Smooth muscle cell of the brain vasculature (primary cell): ENCODE measurements at places on chromosomes 12 and 14.

DNA sequence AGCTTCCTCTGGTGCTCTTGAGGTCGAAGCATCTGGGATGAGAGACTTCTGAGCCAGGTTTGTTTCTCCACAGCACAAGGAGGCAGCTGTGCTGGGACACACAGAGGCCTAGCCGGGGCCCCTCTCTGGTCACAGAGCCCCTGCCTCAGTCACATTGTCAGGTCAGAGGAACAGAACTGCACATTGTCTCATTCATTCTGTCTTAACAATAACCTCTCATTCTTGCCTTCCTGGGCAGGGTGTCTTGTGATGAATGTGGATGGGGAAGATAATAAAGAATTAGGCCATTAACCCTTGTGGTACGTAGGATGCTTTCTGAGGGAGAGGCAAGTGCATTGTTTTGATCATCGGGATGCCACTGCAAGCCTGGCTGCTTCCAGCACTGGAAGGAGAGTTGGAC is 29.8 kb downstream of the FNTB start:
- no peak for DNase-seq

DNA sequence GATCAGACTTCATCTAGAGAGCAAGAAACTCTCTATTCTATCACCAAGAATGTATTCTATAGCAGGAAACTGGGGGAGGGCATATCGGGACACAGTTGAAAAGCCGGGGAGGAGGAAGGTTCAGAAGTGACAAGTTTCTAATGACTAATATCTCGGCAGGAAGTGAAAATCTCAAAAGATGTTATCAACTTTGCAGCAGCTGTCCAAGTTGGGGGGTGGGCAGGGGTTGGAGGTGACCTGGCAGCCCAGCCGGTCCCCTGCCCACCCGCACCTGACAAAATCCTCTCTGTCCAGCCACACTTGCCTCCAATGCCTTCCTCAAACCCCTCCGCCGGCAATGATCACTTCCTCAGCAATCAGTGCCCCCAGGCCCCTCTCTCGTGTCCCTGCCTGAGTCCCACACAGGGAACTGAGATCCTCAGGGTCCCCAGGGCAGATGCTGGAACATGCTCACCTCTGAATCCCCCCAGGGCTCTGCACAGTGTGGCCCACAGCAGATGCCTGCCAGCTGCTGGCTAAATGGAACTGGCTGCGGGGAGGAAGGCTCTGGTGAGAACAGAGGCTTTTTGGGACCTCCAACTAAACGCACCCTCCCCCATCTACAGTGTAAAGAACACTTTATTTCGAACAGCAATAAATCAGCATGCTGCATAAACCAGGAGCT is 43.9 kb downstream of the CCDC88C start:
- no peak for DNase-seq

DNA sequence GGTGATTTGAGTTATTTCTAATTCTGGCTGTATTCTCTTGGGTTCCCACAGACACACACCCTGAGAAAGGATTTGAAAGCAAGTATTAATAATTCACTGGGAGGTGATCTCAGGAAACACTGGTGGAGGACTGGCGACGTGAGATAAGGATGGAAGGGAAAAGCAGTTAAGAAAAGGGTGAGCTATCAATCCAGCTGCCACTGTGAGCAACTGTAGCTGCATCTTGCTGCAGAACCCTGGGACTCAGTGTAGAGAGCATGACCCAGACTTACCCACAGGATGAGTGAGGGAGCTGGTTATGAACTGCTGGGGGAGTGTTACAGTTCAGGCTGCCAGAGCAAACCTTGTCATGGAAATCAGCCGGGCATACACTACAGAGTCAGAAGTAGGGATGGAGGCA is 71.9 kb downstream of the RESF1 start:
- no peak for DNase-seq

- DNase-seq: no peak
These were observed 23.8 kb downstream of the ZNF891 start for GRCh38 chr12:133106253-133106652.

GRCh38 chr14:23640524-23641141 is 4.5 kb downstream of the DHRS2 start:
- peak; percentile 92 for DNase-seq

GRCh38 chr12:97169889-97170567 is 263.0 kb downstream of the NEDD1 start:
- no peak for DNase-seq

- no peak for DNase-seq
These were observed 192.2 kb upstream of the LMNTD1 start for GRCh38 chr12:25745281-25745680.

DNA sequence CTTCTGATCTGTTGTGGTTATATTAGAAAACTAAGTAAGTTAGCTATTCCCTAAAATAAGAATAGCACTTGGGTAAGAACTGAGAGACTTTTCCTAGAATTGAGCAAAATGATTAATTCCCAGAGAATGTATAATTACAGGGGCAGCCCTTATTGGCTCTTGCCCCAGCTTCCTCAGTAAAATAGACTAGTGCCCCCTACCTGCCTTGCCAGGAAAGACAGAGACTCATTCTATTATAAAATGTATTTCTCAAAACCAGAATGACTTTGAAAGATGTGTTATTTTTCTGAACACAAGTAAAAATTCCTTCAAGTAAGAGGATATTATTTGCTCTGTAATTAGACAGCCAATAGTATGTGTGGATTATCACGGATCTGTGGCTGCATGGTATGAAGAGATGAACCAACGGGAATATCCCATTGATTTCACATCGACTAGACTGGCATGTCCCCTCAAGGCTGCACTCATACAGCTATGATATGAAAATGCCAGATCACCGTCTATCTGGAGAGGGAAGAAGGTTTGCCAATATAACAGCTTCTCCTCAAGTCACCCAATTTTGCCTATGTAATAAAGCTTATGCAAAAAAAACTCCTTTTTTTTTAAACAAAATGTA is 7.4 kb upstream of the GLRX5 start:
- DNase-seq: no peak

- no peak for DNase-seq
These were observed 484.6 kb downstream of the GALC start for GRCh38 chr14:87508333-87508732.

DNA sequence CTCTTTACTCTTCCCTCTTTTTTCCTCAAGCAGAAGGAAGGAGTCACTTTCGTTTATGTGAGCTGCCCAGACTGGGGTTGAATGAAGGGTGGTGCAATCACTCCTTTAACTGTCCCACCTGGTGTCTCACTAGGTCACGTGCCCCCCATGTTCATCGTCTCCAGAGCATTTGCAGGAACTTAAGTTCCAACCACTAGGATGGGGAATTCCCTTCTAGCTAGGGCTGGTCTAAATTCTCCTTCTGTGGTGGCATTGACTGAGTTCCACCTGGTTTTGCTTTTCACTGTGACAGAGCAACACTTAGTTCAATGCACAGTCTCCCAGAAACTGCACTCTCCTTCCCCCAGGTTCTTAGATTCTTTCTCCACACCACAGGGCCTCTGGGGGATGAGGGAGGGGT is 9.5 kb downstream of the FANCM start:
- DNase-seq: no peak

GRCh38 chr12:78651755-78652154 is 212.8 kb upstream of the SYT1 start:
- DNase-seq: no peak

- no peak for DNase-seq
These were observed 31.2 kb downstream of the SUPT16H start for GRCh38 chr14:21352587-21352986.

GRCh38 chr12:76529226-76529918 is 30.2 kb downstream of the OSBPL8 start:
- no peak for DNase-seq

GRCh38 chr12:49872381-49872780 is 29.5 kb upstream of the BCDIN3D start:
- DNase-seq: no peak

DNA sequence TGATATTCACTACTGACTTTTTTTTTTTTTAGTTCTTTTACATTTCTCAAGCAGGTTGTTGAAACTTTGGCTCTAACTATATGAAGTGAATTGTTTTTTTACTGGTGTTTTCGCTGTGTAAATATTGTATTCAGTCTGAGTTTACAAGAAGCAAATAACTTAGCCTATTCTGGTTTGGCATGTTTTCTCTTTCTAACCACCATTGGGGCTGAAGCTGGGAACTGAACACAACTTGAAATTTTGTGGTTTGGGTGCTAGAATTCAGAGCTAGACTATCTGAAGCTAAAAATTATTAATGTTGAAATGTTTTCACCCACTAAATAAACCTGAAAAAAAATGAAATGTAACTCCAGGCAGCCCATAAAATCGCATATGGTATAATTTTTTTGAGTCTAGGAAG is 37.2 kb downstream of the RAD51B start:
- DNase-seq: no peak

DNA sequence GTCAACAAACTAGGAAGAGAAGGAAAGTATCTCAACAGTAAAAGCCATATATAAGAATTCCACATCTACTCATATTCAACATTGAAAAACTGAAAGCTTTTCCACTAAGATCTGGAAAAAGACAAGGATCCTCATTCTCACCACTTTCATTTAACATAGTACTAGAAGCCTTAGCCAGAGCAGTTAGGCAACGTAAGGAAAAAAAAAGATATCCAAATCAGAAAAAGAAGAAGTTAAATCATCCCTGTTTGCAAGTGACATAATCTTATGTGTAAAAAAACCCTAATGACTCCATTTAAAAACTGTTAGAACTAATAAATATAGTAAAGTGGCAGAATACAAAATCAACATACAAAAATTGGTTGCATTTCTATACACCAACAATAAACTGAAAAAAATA is 426.2 kb downstream of the BCAT1 start:
- no peak for DNase-seq

GRCh38 chr12:96472384-96472783 is 17.0 kb upstream of the CFAP54 start:
- DNase-seq: no peak

DNA sequence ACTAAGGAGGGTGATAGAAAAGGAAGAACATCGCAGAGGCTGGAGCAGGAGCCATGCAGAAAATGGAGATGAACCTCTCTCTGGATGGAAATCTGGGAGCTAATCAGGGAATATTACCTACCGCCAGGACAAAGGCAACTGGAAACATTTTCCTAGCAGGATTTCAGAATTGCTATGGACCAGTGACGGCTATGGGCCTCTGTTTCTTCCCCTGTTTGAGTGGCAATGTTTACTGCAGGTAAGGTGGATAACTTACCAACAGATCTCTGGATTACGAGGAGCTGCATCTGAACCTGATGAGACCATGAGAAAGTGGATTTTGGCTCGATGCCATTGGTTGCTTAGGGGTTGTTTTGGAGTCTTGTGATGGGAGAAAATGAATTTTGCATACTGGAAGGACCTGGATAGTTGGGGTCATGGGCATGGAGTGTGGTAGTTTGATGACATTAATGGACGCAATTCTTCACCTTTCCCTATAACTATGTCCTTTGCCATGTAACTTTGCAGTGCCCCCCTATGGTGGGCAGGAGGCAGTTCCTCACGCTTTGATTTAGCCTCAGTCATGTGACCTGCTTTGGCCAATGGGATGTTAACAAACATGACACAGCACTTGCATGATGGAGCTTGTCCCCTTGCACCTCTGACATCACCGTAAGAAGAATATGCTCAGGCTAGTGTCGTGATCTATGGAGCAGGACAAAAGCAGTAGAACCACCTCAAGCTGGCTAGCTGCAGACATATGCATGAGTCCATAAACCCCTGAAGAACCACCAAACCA is 51.1 kb downstream of the CALM1 start:
- DNase-seq: no peak

GRCh38 chr12:80892597-80893445 is 44.9 kb downstream of the LIN7A start:
- no peak for DNase-seq

GRCh38 chr12:76810671-76811419 is 46.9 kb downstream of the ZDHHC17 start:
- no peak for DNase-seq

GRCh38 chr12:3950714-3951320 is 77.6 kb upstream of the PARP11 start:
- no peak for DNase-seq

GRCh38 chr12:14826491-14826890 is 12.5 kb upstream of the SMCO3 start:
- DNase-seq: no peak

DNA sequence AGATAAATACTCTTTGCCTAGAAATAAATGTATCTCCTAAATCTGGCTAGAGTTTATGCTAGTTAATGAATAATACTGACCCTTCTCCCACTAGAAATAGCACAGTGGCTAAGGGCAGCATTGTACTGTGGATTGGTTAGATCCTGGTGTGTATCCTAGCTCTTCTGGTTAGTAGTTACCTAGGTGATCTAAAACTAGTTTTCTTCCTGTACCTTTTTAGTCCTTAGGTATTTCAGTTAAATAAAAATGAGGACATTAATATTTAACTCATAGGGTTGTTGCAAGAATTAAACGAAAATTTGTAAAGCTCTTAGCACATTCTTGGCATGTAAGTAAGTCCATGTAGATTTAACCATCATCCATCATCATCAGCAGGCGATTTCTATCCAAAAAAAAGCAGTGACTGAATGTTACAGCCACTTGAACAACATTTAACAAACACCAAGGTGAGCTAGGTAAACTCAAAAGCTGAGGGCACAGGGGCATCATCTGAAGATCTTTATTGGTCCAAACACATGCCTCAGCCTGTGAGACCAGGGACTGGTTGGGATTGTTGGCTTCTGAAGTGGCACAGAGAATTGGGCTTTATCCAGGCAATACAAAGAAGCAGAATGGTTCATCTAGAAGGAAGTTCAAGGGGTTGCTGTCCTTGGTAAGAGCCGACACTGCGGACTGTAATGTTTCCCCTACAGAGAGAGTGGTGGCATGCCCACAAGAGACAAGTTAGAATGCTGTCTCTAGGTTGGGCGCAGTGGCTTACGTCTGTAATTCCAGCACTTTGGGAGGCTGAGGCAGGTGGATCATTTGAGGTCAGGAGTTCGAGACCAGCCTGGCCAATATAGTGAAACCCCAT is 100.8 kb downstream of the GAS2L3 start:
- no peak for DNase-seq

DNA sequence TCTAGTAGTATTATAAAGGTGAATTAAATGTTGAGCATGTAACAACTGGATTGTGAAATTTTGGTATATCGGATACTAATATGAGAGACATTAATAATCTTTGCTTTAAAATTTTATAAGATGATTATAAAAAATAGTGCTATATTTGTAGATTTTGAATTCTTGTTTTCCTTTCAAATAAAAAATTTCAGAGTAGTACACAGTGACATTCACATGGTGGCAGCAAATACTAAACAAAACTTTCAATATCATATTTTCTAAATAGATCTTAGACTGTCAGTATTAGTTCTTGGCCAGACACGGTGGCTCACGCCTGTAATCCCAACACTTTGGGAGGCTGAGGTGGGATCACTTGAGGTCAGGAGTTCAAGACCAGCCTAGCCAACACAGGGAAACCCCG is 166.0 kb downstream of the NAV3 start:
- DNase-seq: no peak

GRCh38 chr12:92528586-92528985 is 174.2 kb upstream of the PLEKHG7 start:
- no peak for DNase-seq

GRCh38 chr12:15699886-15700285 is 89.3 kb downstream of the EPS8 start:
- no peak for DNase-seq

- DNase-seq: no peak
These were observed 13.2 kb downstream of the KERA start for GRCh38 chr12:91044586-91044985.

- DNase-seq: no peak
These were observed 33.1 kb downstream of the MAP3K9 start for GRCh38 chr14:70776197-70776596.
